ENCODE measurements at places on chromosomes 7 and 10. TPM values are rescaled to one million over a fixed set of nuclear protein-coding genes. Genes with fewer than 3 reads are reported as not detected.
A peak's percentile ranks its signal among the peaks of the same experiment; 100 is the strongest.

DNA sequence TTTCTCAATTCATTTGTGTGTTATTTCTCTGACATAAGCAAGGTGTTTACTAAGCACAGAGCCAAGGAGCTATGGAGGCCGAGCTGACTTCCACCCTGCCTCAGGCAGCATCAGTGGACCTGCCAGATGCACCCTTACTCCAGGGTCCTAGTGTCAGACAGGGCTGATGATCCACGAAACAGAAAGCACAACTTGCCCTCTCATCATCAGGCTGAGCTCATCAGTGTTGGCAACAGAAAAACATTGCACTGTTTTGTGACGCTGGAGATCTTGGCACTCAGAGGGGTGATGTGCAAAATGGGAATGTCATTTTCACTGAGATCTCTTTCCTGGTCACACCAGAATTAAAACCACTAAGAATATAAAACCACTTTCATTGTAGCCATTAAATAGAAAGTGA, 201.8 kb downstream of the GLI3 start:
- DNase-seq, result no peak

DNA sequence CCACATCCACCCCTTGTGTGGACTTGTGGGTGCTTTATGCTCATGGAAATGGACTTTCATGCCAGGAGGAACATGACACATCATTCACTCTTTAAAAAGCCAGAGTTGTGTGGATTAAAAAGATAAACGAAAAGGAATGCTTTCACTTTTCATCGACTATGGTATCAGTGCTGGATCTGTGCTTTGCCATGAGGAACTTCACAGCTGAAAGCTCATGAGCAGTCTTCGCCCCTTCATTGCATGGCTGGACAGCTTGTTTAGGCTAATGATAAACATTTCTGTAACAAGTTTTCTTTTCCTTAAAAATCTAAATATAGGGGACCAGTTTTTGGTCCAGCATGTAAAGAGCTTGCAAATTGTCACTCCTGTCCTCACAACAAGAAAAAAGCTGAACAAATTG, 173.6 kb upstream of the NPS start:
- no peak for DNase-seq

DNA sequence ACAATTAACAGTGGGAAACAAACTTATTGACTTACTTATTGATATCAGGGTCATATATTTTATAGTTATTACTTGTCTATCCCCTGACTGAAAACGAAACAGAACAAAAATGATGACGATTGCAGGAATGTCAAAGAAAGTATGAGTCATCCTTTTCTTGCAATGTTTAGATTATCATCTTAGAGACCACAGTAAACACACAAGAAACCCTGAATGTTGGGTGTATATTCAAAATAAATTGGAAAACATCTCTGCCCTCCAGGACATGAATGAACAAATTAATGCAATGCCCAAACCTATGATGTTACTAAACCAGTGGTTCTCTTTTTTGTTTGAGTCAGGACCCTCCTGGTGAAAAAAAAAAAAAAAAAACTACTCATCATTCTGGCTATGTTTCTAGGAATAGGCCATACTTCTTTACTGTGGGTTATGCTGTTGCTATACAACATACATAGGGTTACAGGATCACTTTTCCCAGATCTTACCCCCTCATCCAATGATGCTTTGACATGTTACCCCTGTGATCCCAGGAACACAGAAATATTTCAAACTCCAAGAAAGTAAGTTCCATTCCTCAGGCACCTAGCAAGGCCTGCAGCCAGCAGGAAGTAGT, 623.4 kb upstream of the IGFBP3 start:
- DNase-seq, result no peak

DNA sequence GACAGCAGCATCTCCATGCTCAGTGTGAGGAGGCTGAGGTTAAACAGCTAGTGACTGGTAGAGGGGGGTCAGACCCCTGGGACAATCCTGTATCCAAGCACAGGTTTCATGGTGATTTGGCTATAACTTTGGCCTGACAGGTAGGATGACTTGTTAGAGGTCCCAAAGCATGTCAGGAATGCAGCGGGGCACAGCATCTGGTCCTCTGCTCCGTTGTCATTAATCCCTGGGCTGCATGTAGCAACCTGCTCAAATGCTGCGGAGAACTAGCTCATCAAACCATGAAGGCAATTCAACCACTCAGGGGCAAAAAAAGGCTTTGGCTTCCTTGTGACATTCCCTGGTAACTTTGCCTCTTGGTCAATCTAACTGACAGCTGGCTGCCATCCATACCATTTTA, 26.8 kb downstream of the WNT2 start:
- DNase-seq, result no peak

DNA sequence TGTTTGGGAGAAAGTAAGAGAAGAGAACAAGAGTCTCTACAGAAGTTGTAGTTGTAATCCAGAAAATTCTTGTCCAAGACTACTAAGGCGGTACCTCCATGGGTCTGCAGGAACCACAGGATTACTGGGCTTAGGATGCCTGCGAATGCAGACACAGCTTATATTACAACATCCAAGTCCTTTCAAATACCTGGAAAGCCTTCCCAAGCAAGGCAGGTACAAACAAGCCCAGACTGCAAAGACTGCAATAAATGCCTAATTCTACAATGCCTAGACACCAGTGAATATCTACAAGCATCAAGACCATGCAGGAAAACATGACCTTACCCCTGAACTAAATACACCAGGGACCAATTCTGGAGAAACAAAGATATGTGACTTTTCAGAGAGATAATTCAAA, 178.2 kb downstream of the ARL4A start:
- DNase-seq, result no peak

- no peak for DNase-seq
These were observed 9.3 kb downstream of the KCNIP2 start for GRCh38 chr10:101834341-101834740.

- DNase-seq, result peak; percentile 40
These were observed 122.7 kb downstream of the MAD1L1 start for GRCh38 chr7:2109936-2110609.

DNA sequence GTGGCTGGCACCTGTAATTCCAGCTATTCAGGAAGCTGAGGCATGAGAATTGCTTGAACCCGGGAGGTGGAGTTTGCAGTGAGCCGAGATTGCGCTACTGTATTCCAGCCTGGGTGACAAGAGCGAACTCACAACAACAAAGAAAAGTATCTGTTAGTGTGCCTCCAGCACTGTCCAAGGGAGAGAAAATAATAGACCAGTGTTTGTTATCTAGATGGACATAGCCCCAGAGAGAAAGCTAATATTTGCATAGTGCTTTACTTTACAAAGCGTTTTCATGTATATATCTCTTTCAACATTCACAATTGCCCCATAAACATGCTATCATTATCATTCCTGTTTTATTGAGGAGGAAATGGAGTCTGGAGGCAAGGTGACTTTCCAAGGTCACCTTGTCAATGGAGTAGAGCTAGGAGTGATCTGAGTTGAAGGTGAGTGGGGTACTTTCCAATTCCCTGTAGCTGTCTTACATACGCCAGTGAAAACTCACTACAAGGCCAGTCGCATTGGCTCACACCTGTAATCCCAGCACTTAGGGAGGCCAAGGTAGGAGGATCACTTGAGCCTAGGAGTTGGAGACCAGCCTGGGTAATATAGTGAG, 49.7 kb upstream of the KIF5B start:
- DNase-seq, result no peak

DNA sequence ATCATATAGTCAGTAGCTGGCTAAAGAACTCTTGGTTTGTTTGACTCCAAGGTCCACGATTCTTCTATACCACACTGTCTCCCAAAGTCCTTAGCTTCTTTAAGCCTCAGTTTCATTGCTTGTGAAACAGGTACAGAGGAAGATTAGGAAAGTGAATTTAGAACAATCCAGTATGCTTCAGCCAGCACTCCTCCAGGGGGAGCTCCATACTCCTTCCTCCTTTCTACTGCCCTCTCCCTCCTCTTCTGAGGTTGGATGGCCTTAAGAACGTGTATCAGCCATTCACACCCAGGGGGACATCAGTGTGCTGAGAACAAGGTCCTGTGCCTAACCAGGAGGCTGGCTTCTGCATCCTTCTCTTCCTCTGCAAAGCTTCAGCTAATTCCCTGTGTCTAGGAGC, 54.8 kb upstream of the CALD1 start:
- DNase-seq, result no peak

DNA sequence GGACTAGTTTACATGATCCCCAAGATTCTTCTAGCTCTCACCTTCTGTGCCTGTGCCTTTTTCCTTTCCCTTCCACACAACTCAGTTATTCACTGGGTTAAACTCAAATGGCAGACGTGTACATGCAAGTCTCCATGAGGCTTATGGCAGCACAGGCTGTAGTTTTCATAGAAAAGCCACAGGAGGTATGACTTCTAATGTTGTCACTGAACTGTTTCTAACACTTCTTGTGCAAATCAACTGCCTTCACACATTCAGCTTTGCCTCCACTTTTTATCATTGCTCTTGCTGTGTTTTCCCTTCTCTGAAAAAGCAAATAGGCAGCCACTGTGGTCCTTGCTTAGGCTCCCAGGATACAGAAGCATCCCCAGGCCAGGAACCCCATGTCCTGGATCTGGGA, 5.3 kb upstream of the GIMAP5 start:
- DNase-seq, result no peak

- no peak for DNase-seq
These were observed 10.0 kb upstream of the SLC13A1 start for GRCh38 chr7:123209786-123210185.

- no peak for DNase-seq
These were observed 14.9 kb upstream of the PLEKHS1 start for GRCh38 chr10:113736576-113736975.

The ZNF804B gene
- not detected for total RNA-seq

The HTR5A gene
- not detected for total RNA-seq

The TRIM50 gene
- not detected for total RNA-seq

The GPC2 gene
- total RNA-seq, result 5.1 TPM

The GPR146 gene
- total RNA-seq, result 6.2 TPM

The SH2B2 gene
- total RNA-seq, result 32.1 TPM

The DKK1 gene
- not detected for total RNA-seq

The MUC12 gene
- total RNA-seq, result not detected

The CPN1 gene
- not detected for total RNA-seq

All from activated B cell treated with CpG ODN at 0.5 μM for 24 hours (primary cell).